Left cardiac atrium (tissue), 4 donors: ENCODE measurements at places on chromosomes 6 and 20.
A peak's percentile ranks its signal among the peaks of the same experiment; 100 is the strongest.

GRCh38 chr6:22067671-22068070 is 229.2 kb downstream of the PRL start:
- no peak for DNase-seq

- no peak for DNase-seq
Observed at GRCh38 chr6:129264480-129265045, 381.6 kb downstream of the LAMA2 start.

DNA sequence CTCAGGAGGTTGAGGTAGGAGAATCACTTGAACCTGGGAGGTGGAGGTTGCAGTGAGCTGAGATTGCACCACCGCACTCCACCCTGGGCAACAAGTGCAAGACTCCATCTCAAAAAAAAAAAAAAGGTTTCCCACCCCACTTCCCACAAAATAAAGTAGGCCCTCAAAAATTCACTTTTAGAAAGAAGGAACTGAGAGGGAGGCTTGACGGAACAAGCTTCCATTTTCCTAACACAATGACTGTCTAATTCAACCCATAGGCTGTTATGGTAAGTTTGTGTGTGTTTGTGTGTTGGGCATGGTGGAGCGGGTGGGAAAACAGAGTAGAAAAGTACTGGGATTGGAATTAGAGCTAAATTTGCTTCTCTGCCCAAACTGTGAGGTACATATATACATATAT is 98.4 kb upstream of the MAN1A1 start:
- DNase-seq, result no peak

DNA sequence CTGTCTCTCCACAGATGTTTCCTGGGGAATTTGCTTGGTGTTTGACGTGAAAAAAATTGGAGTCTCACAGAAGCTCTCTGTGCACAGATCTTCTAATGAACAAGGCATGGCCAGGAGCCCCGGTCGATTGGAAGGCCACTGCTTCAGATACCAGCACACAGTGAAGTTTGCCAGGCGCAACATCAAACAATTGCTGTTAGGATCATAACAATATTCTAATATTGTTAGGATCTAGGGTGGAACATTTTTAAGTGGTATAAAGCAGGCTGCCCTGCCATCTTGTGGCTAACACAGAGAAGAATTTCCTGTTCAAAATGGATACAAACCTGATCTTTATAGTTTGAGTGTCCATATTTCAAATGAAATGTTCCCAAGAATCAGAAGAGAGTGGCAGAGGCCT is 64.1 kb downstream of the C6orf118 start:
- DNase-seq, result no peak

DNA sequence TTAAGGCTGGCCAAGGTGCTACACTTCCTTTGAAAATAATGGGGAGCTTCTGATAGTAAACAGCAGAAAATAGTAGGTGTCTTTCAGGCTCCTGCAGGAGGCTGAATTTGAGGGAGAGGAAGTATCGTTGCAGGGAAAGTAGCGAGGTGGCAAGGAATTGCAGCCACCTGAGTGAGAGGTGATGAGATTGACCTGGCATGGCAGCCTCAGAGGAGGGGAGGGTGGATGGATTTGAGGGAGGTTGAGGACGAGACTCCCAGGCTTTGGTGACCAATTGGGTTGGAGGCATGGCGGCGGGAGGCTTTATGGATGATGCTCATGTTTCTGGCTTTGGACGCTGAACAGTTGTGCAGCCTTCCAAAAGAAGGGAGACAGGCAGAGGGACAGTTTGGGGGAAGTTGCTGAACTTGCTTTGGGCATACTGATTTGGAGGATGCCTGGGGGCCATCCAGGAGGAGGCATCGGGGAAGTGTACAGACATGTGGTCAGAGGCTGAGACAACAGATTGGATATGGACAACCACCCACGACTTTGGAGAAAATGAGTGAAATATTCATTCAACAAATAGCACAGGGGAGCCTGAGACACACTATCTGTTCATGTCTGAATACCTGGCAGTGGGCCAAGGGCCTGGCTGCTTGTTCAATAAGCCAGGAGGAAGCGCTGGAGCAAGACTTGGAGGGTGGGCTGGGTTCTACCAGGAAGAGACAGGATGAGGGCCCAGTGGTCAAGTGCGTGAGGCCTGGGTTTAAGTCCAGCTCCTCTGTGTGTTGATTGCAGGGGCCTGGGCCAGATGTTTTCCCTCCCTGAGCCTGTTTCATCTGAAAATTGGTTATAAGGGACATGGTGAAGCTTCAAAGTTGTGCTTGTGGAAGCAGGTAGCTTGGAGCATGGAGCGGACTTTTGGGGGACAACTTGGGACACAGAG is 113.2 kb downstream of the CEBPB start:
- DNase-seq, result peak; percentile 93

- no peak for DNase-seq
Observed at GRCh38 chr6:158161566-158162254, 6.4 kb downstream of the SERAC1 start.

GRCh38 chr20:47799116-47799715 is 13.9 kb upstream of the SULF2 start:
- DNase-seq, result no peak

DNA sequence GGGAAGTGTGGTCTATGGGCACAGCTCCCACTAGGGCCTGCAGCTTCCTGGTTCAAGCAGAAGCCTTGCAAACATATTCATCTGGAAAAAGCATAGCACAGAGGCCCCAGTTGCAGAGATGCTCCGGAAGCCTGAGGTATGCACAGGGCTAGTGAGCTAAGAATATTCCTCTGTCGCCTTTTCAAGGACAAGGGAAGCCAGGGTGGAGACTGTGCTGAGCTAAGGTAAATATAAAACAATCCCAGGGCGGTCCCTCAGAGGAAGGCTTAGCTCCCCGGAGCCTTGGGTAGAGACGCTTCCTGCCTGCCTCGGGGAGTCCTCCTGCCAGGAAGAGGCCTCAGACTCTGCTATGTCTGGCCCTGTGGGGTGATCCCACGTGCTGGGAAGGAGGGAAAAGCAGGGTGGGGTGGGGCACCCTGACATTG is 134.8 kb upstream of the FOXA2 start:
- DNase-seq, result peak; percentile 38

GRCh38 chr6:11563793-11564192 is 26.2 kb downstream of the TMEM170B start:
- no peak for DNase-seq

DNA sequence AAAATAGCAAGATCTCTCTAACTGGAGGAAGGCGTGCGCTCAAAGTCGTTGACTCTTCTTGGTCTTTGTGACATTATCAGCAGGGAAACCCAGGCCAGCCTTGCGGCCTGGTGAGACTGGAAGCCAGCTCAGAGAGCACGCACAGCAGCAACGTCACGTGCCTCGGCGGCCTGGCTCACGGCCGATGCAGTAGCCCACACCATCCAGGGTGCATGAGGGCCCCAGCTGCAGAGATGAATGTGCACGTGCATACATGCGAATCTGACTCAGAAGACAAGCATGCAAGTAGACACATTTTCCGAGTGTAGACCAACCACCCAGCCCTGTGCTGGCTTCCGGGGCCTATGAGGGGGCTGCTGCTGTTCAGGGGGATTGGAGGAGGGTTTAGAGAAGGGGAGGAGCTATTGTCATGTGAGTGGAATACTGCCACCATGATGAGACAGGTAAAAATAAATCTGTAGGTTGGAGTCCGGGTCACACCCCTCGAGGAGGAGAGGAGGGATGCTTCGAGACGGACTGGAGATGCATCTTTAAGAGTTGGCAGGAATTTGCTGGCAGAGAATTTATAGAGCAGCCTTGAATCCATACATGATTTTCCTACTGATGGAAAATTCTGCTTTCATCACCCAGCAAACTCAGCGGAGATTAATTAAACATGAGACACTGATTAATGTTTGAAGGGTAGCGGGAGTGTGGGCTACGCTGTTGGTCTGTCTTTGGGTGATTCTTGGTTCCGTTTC is 388.2 kb downstream of the CDH4 start:
- no peak for DNase-seq

GRCh38 chr20:25282796-25283195 is 34.9 kb downstream of the PYGB start:
- no peak for DNase-seq

GRCh38 chr6:108959972-108960582 is 111.9 kb downstream of the ARMC2 start:
- DNase-seq, result no peak

DNA sequence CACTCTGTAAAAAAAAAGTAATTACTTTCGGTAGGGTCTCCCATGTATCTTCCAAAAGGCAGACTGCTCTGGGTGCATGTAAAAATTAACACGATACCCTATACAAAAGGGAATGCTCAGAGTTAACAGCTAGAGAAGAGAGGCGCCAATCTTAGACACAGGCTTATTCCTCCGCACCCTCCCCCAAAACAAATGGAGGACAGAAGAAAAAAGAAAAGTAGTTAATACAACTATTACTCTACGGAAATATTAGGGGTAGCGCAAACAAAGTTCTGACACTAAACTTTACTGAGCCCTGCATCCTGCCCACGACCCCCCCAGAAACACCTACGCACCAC is 331 bp upstream of the UFL1 start:
- no peak for DNase-seq

DNA sequence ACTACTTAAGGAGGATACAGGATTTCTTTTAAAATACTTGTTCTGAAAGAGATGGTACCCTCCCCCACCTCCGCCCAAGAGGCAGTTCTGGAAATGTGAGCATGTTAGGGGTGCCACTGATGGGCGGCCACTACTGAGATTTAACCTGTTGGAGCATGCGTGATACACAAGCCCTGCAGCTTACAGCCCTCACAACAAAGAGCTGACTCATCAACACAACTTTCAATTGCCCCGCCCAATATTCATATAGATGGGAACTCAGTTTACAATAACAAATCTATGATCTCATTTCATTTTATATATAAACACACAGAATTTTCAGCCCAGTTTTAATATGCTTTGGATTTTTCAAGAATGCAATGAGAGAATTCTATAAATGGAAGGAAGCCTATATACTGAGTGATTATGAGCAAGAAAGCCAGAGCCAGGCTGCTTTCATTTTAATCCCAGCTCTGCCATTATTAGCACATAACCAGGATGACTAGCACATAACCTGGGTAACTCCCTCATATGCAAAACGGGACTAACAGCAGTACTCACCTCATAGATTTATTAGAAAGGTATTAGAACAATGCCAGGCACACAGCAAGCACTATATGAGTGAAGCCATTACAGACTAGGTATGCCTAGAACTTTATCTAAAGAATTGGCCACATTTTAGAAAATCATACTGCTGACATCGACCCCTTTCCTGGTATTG is 45.6 kb upstream of the IPCEF1 start:
- no peak for DNase-seq

GRCh38 chr6:88072462-88072861 is 24.8 kb downstream of the SPACA1 start:
- no peak for DNase-seq

GRCh38 chr20:51397137-51397536 is 145.4 kb downstream of the NFATC2 start:
- DNase-seq, result no peak

- no peak for DNase-seq
Observed at GRCh38 chr6:41522780-41523548, 23.2 kb upstream of the FOXP4 start.

GRCh38 chr6:28351087-28351486 is 1.3 kb downstream of the ZKSCAN3 start:
- DNase-seq, result no peak
